ENCODE measurements at places on chromosomes 5 and 9.
A peak's percentile ranks its signal among the peaks of the same experiment; 100 is the strongest.

GRCh38 chr5:127518319-127518621 is 830 bp downstream of the PRRC1 start:
- DNase-seq, result peak; percentile 42

DNA sequence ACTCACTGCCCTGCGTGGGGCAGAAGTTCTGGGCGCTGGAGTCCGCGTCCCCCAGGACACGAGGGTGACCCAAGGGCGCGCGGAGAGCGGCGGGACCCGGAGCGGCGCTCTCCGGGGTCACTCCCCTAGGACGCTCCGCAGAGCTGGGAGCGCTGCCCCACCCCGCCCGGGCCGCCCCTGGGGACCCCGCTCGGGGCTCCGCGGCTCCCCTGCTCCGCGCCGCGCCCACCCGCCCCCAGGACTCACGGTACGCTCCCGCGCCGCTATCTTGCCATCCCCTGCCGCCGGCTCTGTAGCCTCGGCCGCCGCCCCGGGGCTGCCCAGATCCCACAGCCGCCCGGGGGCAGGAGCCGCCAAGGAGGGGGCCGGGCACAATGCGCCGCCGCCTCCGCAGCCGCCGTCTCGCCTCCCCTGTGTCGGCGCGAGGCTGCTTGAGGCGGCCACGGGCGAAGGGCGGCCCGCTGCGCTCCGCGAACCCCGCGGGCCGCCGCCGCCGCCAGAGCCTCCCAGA is 303 bp downstream of the LIFR start:
- no peak for DNase-seq

GRCh38 chr9:68418259-68418845 is 61.9 kb downstream of the PGM5 start:
- no peak for DNase-seq

- DNase-seq, result no peak
These were observed 587 bp downstream of the MIER3 start for GRCh38 chr5:56951126-56951945.

DNA sequence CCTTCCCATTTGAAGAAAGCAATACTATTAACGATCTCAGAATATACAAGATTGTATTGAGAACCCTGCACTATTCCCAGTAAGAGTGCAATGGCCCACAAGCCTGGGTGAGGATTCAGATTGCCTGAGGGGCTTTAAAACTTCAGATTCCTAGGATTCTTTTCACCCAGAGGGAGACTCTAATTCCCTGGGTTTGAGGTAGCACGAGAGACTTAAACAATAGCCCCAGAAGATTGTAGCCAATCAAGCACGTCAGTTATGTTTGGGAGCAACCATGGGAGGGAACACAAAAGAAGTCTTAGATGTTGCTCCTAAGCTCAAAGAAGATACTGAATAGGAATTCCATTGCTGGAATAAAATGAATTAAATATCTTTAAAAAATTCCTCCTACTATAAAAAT is 17.9 kb downstream of the MRPS27 start:
- no peak for DNase-seq

DNA sequence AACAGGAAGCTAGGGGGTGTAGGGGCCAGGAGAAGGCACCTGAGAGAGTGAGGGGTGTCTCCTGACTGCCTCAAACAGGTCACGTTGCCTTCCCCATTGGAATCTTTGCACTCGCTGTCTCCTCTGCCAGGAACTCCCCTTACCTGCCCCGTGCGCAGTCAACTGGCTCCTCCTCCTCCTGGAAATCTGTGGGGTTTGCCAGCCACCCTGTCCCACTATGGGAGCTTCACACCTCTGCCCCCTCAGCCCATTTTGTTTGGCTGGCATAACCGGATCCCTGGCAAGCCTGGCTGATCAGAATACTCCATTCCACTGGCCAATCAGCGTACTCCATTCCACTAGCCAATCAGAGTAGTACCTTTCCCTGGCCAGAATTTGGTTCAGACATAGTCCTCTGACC is 10.4 kb upstream of the SLC34A1 start:
- DNase-seq, result no peak

DNA sequence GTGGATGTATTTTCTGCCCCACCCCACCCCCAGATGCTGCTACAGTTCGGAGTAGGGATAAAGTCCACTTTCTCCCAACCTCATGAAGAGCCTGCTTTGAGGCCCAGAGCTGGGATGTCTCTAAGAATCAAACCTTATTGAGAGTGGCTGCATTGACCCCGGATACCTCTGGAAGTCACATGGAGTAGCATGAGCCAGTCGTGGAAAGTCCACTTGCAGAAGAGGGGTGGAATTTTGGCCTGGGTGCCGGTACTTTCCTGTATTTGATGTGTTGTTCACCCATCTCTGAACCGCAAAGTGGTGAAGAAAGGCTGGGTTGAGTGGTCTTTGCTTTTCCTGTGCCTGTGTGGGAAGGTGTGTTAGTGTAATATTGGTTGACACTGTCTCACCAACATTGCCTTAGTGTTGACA is 3.7 kb downstream of the OTULIN start:
- peak; percentile 71 for DNase-seq

DNA sequence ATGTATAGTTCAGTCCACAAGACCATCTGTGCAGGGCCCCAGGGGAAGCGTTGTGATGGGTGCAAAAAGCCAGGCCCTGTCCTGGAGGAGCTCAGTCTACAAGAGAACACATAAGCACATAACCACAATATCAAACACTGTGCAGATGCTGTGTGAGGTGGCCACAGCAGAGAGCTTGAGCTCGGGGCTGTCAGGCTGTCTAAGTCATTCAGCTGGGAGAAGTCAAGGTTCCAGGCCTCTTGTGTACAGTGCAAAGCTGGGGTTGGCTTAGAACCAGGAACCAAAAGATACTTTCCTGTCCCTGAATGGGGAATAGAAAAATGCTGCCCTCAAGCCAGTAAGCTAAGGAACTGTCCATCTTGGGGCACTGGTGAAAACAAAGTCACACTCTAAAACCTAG is 75.0 kb downstream of the PRDM6 start:
- no peak for DNase-seq

DNA sequence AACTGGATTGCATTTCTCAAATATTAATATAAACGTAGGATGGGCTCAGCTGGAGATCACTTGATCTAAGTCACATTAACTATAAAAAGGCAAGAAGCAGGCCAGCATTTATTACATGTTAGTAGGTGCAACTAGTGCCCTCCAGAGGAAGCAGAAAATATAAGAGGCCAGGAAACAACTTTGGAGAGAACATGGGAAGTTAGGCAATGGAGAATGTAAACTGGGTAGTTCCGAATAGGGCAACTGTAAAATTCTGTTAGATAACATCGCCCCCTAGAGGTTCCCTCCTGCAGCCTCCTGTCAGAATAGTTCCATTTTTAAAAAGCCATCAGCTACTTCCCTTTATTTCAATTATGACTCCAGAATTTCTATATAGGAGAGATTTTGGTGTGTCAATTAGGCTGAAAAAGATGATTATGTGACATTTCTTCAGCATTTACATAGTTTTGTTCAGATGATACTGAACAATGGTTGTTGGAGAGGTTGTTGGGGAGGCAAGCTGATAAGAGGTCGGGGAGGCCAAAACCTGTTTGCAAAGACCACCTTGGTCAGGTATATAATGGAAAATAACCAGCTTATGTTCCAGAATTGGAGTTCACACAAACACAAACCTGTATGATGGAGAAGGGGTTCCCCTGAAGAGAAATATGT is 22.4 kb downstream of the CCL28 start:
- DNase-seq, result peak; percentile 70

DNA sequence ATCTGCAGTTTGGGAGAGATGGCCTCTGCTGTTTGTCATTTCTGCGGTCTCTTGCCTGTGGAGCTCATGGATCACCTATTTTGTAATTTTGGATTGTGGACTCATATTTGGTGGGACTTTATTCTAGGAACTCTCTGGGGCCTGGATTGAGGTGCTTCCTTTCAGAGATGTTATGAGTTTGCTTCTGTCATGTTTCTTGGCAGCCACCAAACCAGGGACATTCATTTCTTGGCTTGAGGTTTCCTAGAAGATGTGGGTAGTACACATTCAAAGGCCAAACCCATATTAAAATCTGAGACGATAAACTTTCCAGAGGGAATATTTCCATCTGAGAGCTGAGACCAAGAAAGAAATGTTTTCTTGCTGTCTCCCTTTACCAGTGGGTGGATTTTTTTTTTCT is 37.2 kb upstream of the GADD45G start:
- no peak for DNase-seq

DNA sequence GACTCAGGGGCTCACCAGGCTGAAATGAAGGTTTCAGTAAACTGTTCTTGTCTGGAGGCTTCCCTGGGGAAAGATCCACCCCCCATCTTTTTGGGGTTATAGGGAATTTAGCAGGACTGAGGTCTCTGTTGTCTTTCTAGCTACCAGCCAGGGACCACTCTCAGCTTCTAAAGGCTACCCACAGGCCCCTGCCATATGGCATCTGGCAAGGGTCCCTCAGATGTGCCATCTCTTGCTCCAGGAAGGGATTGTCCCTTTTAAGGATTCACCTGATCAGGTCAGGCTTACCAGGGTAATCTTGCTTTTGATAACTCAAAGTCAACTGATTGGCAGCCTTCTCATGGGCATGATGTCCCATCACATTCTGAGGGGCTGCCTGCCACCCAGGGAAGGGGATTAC is 65.0 kb downstream of the NSUN2 start:
- no peak for DNase-seq

DNA sequence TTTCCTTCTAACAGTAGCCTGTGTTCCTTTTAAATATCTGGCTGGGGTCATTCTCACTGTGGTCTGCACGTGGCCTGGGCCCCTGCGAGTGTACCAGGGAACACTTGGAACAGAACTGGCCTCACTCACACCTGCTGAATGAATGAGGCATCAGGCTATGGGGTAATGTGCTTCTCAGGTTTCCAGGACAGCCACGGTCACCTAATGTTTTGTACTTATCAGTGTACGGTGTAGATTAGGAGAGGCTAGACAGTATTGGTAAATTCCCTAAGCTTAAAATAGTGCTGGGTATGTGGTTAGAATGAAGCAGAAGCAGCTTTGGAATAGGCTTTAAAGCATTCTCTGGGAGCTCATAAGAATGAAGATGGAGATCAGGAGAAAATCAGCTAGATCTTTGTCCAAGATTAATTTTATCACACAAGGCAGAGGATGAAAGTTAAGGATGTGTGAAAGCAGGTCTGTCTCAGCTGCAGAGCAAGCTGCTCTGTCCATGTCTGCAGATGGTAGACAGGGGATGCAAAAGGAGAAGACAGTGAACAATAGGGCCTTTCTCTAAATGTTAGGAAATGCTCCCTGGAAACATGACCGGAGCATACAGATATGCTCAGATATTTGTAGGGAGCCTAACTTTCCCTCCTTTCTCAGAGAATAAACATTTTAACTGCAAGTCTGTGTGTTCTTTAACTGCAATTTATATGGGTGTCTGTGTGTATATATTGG is 267.5 kb downstream of the NR3C1 start:
- DNase-seq, result no peak

GRCh38 chr9:92247296-92247695 is 46.2 kb downstream of the IARS1 start:
- no peak for DNase-seq

DNA sequence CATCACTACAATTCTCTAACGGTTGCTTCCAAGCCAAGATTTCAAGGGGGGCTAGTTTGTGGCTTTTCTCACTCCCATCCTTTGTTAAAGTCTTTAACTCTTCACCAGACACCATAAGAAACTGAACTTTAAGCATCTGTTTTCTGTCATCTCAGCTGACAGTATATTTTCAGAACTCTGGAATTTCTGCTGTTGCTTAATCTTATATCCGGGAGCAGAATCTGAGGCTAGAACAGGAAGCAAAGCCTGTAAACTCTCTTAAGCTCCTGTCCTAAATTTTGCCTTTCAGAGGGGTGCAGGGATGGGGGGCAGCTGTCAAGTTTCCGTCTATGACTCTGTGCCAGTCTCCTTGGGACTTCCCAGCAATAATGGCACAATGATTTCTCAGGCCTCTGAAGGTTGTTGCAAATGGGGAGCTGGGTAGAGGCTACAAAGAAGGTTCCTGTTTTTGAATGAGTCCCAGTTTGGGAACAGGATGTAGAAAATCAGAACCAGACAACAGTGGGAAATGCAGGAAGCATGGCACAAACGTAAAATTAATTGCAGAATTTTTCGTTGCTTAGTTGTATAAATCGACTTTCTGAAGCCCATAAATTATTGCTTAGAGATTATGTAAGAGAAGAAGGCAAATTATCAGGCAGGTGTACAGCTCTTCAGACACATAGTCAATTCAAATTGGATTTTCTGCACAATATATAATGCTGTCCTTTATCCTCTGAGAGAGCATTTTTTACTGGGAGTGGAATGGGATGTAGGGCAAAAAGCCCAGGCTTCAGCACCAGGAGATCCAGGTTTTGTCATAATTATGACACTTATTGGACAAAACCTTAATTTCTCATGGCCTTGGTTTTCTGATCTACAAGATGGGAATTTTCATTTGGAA is 430.9 kb downstream of the DMAC1 start:
- no peak for DNase-seq

GRCh38 chr5:32794086-32794485 is 83.0 kb downstream of the NPR3 start:
- DNase-seq, result no peak

DNA sequence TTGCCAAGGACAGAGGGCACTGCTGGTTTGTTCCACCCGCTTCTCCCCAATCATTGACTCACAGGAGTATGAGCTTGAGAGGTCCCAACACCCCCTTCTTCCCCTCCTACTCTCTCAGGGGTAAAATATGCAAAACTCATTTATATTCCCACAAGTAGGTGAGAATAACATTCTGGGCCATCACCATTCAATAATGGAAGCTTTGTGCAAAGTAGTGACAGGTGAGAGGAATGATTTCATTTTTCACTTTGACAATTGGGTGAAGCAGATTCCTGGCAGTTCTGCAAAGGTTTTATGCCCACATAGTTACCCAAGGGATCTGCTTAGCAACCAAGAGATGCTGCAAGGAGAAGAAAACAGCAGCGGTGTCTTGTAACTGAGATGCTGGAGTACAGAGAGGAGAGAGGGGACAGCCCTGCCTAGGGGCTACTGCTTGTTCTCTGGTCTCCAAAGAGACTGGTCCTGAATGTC is 137.6 kb downstream of the CMYA5 start:
- no peak for DNase-seq

- DNase-seq, result no peak
These were observed 350.5 kb upstream of the DAB2 start for GRCh38 chr5:39775086-39775796.

GRCh38 chr5:170541146-170541769 is 37.4 kb downstream of the KCNIP1 start:
- no peak for DNase-seq

DNA sequence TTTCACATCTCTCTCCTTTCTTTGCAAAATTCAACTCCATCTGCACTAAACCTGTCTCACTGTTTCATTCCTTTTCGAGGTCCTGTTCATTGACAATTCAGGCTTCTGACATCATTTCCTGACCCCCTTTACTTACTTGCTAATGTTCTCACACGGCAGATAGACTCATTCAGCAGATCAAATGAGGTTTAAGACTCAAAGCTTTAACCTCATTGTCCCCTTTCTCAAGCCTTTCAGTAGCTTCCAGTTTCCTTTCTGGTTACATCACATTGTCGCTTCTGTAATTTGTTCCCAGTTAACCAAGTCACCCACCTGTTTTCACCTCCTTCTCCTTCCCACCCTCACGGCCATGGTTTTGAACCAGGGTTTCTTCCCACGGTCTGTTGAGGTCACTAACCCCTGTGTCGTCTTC is 143.4 kb upstream of the OTULINL start:
- no peak for DNase-seq
